Peyer's patch (tissue), 4 donors: ENCODE measurements at places on chromosomes 13 and 19. TPM values are rescaled to one million over a fixed set of nuclear protein-coding genes. Genes with fewer than 3 reads are reported as not detected.

PSG2 gene
- total RNA-seq, result not detected

SAFB2 gene
- 59.5 TPM for total RNA-seq

NKG7 gene
- 1.8 TPM for total RNA-seq

DNA sequence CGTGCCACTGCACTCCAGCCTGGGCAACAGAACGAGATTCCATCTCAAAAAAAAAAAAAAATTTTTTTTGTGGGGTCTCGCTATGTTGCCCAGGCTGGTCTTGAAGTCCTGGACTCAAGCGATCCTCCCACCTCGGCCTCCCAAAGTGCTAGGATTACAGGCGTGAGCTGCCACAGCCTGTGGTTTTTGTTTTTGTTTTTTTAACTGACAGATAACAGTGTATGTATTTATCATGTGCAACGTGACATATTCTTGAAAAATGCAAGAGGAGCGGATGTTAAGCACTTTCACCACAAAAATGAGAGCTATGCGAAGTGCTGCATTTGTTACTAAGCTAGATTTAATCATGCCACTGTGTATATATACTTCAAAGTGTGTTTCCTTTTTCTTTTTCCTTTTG lies 49.0 kb downstream of the ARHGEF18 start:
- H3K27me3 ChIP-seq, result no peaks in the 10 kb centered on the region
- no peak overlapping the region for H3K4me3 ChIP-seq
- H3K36me3 ChIP-seq, result no peaks in the 10 kb centered on the region
- peak overlapping the region; percentile 53 for H3K27ac ChIP-seq

DNA sequence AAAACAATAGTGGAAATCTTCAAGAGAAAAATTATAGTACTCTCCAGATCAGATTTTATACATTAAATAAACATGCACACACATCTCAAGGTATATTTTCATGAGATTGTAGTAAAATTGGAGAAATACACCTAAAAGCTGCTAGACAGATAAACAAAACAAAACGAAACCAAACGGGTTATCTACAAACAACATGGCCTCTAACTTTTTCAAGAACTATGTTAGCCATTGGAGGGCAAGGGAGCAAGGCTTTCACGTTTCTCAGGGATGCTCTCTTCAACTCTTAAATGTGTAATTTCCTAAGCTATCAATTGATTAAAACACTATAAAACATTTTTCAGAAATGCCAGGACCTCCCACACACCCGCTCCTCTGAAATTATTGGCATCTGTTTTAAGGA lies 1262.4 kb upstream of the PCDH20 start:
- H3K36me3 ChIP-seq, result no peaks in the 10 kb centered on the region
- no peak for DNase-seq
- no peak overlapping the region for H3K27ac ChIP-seq
- no peaks in the 10 kb centered on the region for H3K27me3 ChIP-seq
- H3K4me1 ChIP-seq, result no peaks in the 10 kb centered on the region

DNA sequence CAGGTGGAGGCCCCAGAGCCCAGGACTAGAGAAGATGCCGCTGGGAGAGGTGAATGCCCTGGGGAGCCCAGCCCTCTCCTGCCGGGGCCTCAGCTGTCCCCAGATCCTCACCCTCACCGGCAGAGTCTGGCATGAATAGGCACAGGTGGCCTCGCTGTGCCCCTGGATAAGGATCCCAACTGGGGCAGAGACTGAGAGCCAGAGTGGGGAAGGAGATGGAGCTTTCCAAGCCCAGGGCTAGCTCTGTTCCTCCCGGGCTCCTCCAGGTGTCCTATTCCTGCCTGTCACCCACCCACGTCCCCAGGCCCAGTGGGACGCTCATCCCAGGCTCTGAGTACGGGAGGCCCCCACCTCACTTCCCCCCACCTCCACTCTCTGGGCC lies 16.5 kb downstream of the PRR36 start:
- peaks cover 14% of the 10 kb centered on the region for H3K4me1 ChIP-seq
- no peaks in the 10 kb centered on the region for H3K27me3 ChIP-seq
- no peak overlapping the region for H3K27ac ChIP-seq
- no peaks in the 10 kb centered on the region for H3K36me3 ChIP-seq
- no peak overlapping the region for H3K4me3 ChIP-seq

GRCh38 chr19:10751109-10751953 lies 33.5 kb downstream of the DNM2 start:
- no peaks in the 10 kb centered on the region for H3K36me3 ChIP-seq
- no peak overlapping the region for H3K4me3 ChIP-seq
- DNase-seq, result peak; percentile 73
- no peaks in the 10 kb centered on the region for H3K27me3 ChIP-seq
- peak overlapping the region; percentile 95 for H3K27ac ChIP-seq

GRCh38 chr13:90177512-90177911 lies 1170.0 kb upstream of the MIR17HG start:
- H3K27me3 ChIP-seq, result no peaks in the 10 kb centered on the region
- H3K27ac ChIP-seq, result no peak overlapping the region
- H3K4me1 ChIP-seq, result no peaks in the 10 kb centered on the region
- DNase-seq, result no peak
- H3K4me3 ChIP-seq, result no peak overlapping the region

- peaks cover 20% of the 10 kb centered on the region for H3K4me1 ChIP-seq
- peak overlapping the region; percentile 73 for H3K27ac ChIP-seq
- H3K27me3 ChIP-seq, result no peaks in the 10 kb centered on the region
These were observed 5.4 kb downstream of the LINGO3 start for GRCh38 chr19:2302319-2303210.

GRCh38 chr13:35714121-35714520 lies 237.6 kb upstream of the MAB21L1 start:
- H3K27me3 ChIP-seq, result no peaks in the 10 kb centered on the region
- no peaks in the 10 kb centered on the region for H3K36me3 ChIP-seq
- no peaks in the 10 kb centered on the region for H3K4me1 ChIP-seq
- no peak overlapping the region for H3K4me3 ChIP-seq

GRCh38 chr19:6853868-6854267 lies 33.5 kb upstream of the ADGRE1 start:
- no peaks in the 10 kb centered on the region for H3K27me3 ChIP-seq
- DNase-seq, result no peak
- no peak overlapping the region for H3K27ac ChIP-seq
- H3K4me3 ChIP-seq, result no peak overlapping the region
- H3K36me3 ChIP-seq, result peaks cover 6% of the 10 kb centered on the region

GRCh38 chr13:43273362-43273761 lies 250.0 kb downstream of the DNAJC15 start:
- no peak overlapping the region for H3K4me3 ChIP-seq
- DNase-seq, result no peak
- H3K27me3 ChIP-seq, result no peaks in the 10 kb centered on the region
- no peaks in the 10 kb centered on the region for H3K4me1 ChIP-seq
- H3K36me3 ChIP-seq, result no peaks in the 10 kb centered on the region

DNA sequence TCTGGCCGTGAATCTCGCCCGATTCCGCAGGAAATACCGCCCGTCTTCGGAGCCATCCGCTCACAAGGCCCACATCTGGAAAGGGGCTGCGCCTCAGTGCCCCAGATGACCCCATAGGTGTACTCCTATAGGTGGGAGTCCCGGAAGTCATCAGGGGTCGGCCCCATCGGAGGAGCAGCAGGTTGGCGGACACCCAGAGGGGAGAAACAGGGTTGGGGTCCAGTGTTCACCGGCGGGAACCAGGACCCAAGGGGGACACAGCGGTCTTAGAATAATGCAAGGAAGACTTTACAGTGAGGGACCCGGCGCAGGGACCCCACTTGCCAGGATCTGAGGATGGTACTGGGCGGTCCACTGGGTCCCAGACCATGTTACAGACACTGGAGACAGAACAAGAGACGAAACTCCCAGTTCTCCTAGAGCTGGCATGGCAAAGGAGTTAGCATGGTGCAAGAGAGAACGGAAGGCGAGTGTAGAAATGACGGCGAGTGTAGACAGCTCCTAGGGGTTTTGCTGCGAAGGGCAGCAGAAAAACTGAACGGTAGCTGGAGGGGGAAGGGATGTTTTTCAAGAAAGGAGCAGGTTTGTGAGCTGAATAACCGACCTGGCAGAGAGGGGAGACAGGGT lies 4.2 kb upstream of the RGL3 start:
- H3K36me3 ChIP-seq, result no peaks in the 10 kb centered on the region
- H3K27ac ChIP-seq, result no peak overlapping the region
- no peaks in the 10 kb centered on the region for H3K27me3 ChIP-seq
- no peak for DNase-seq
- no peak overlapping the region for H3K4me3 ChIP-seq

DNA sequence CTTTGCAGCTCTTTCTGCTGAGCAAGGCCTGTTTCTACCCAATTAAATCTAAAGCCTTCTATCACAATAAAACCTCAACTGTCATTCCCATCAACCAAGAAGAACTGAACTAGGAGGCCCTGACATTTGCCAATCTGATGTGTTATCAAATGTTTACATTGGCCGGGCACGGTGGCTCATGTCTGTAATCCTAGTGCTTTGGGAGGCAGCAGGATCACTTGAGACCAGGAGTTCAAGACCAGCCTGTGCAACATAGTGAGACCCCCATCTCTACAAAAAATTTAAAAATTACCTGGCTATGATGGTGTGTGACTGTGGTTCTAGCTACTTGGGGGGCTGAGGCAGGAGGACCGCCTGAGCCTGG lies 2.8 kb upstream of the FBXO17 start:
- peaks cover 10% of the 10 kb centered on the region for H3K27me3 ChIP-seq
- no peaks in the 10 kb centered on the region for H3K4me1 ChIP-seq
- H3K4me3 ChIP-seq, result no peak overlapping the region
- no peak overlapping the region for H3K27ac ChIP-seq
- no peaks in the 10 kb centered on the region for H3K36me3 ChIP-seq

DNA sequence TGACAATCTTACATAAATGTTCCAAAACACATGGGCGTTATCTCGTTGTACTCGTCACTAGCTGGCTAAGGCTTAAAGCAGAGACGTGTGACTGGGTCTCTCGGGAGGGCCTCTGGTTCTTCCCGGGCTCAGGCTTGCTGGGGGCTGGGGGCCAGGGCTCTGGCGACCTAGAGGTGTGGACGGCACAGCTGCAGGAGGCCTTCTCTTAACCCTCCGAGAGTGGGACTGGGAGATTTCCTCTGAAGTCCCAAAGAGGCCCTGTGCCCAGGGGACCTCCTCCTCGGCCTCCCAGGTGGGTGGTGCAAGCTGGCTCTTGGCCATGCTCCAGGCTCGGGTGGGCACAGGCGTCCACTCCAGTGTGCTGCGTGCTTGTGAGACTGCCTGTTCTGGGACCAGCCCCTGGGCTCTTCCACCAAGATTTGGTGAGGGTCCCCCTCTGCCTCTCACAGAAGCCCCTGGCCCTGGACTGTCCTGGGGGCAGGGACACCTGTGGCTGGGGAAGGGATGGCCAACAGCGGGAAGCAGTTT lies 2.2 kb downstream of the CAPS start:
- no peaks in the 10 kb centered on the region for H3K4me1 ChIP-seq
- H3K27ac ChIP-seq, result no peak overlapping the region
- no peaks in the 10 kb centered on the region for H3K36me3 ChIP-seq
- H3K4me3 ChIP-seq, result no peak overlapping the region

DNA sequence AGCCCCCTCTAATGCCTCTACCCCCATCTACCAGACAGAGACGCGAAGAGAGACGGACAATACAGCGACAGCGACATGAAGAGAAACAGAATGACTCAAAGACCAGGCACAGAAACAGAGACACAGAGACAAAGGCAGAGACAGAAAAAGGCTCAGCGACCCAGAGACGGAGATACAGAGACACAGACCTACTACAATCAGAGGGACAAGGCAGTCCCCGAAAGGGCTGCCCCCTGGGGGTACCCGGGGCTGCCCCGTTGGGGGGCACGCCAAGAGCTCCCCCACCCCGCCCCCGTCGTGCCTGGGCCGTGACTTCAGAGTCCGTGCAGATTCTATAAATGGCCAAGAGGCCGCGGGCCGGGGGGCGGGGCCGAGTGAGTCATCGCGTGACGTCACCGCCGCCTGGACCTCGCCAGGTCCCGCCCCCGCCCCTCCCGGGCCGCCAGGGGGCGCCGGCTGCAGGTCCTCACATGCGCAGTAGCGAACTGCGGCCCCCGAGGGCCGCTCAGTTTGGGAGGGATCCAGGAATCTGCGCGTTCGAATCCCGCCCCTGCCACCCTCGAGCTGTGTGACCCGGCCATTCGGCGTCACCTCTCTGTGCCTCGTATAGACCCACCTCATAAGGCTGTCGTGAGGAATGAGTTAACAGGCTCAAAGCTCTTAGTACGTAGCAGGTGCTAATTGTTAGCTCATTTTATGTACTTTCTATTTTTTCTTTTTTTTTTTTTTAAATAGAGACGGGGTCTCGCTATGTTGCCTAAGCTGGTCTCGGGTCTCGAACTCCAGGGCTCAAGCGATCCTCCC lies 2.7 kb upstream of the CNN1 start:
- peak overlapping the region; percentile 71 for H3K27ac ChIP-seq
- H3K36me3 ChIP-seq, result no peaks in the 10 kb centered on the region
- H3K4me1 ChIP-seq, result no peaks in the 10 kb centered on the region
- peak; percentile 95 for DNase-seq
- H3K27me3 ChIP-seq, result no peaks in the 10 kb centered on the region
- peak overlapping the region; percentile 16 for H3K4me3 ChIP-seq

GRCh38 chr13:39159393-39159792 lies 121.1 kb downstream of the NHLRC3 start:
- H3K4me1 ChIP-seq, result no peaks in the 10 kb centered on the region
- H3K4me3 ChIP-seq, result no peak overlapping the region
- DNase-seq, result no peak
- H3K27ac ChIP-seq, result no peak overlapping the region

DNA sequence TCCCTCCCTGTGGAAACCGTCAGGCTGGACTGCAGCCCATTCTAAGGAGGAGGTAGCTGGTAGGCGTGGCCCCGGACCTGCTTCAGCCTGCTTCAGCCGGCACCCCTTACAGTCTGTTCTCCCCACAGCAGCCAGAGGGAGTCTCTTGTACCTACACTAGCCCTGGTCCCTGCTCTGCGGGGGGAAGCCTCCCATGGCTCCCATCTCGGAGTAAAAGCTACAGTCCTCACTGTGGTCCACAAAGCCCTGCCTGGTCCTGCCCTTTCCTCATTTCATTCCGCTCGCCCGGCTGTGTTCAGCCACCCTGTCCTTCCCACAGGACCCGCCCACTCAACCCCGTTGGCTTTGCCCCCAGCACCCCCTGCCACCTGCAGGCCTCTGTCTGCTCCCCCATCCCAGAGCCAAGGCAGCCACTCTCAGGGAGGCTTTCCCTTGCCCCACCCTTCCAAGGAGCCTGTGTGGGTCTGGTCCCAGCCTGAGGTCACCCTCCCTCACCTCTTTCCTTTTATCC lies 1.3 kb downstream of the PGLYRP1 start:
- H3K36me3 ChIP-seq, result no peaks in the 10 kb centered on the region
- no peak for DNase-seq
- H3K4me1 ChIP-seq, result no peaks in the 10 kb centered on the region
- no peak overlapping the region for H3K4me3 ChIP-seq
